ENCODE measurements at places on chromosomes 12 and 14.

DNA sequence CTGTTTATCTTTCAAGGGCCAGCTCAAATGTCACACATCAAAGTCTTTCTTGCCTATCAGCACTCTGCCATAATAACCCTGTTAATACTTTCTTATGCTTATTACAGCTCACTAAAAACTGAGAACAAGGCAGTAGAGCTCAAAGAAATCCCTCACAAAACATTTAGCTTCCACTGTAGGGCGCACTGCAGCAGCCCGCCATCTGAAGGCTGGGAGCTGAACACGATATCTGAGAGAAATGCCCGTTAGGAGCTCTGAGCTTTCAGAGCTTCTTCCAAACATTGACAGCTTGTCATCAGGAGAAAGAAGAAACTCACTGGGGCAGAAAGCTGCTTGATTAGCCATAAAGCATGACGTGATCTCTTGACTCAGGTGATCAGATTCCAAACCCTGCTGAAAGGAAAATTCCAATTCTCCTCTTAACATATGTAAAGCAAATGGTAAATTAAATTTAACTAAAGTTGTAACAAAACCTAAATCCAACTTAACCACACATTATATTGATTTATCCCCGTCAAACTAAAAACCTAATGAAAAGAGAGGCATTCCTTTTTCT is 175.7 kb downstream of the C12orf50 start:
- no peak for DNase-seq

- DNase-seq: no peak
Measured at GRCh38 chr14:89721956-89722355, 232.6 kb downstream of the EFCAB11 start.

- no peak for DNase-seq
Measured at GRCh38 chr12:28750946-28751685, 398.0 kb upstream of the FAR2 start.

- DNase-seq: no peak
Measured at GRCh38 chr12:99605-100004, 33.0 kb downstream of the IQSEC3 start.

GRCh38 chr14:69845050-69845581 is 34.1 kb upstream of the SMOC1 start:
- no peak for DNase-seq

- no peak for DNase-seq
Measured at GRCh38 chr12:43066471-43066870, 476.9 kb upstream of the PRICKLE1 start.

- no peak for DNase-seq
Measured at GRCh38 chr12:123390498-123391426, 6.8 kb downstream of the KMT5A start.

Measured in activated CD8-positive, alpha-beta memory T cell treated with anti-CD3 and anti-CD28 coated beads for 1 hour (primary cell).